ENCODE measurements at places on chromosomes 4 and X. TPM values are rescaled to one million over a fixed set of nuclear protein-coding genes. Genes with fewer than 3 reads are reported as not detected.

Gene AKAP14
- not detected for total RNA-seq

DNA sequence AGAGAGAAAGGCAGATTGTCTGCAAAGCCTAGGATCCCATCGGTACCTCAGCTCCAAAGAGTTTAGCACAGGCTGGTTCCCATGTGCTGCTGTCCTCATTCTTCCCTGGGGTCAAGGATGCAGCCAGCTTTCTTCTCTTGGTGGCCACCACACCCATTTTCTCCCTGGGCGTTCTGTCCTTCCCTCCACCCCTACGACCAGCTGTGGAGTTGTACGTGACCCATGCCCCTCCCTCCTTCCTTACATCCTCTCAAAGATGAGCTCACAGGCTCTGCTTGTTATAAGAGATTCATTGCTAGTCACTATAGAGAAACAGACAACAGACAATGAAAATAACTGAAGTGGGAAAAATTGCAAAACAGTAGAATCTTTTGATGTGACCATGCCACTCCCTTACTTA lies 74.0 kb upstream of the KLF3 start:
- no peak for DNase-seq

Gene SPANXA2
- not detected for total RNA-seq

GRCh38 chr4:111650674-111651086 lies 494.6 kb upstream of the FAM241A start:
- no peak for DNase-seq

Gene PABPC4L
- total RNA-seq: 1.5 TPM

DNA sequence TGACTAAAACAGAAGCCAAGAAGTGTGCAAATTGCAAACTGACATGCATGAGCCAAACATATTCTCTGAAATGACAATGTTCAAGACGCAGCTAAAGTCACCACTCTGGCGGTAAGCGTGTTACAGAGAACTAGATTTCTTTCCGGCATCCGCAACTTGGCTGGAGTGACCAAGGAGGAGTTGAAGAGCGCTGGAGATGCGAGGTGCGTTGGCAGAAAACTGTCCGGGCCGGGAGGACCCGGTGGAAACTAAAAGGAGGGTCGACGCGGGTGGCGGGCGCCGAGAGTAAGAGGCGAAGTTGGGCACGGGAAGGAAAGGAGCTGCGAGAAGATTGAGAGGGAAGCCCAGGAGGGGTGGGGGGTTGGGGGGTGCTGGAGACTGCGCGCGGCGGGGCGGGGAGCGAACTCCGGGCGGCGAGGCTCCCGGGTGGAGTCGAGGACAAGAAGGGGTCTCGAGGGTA lies 807 bp downstream of the SEL1L3 start:
- no peak for DNase-seq

DNA sequence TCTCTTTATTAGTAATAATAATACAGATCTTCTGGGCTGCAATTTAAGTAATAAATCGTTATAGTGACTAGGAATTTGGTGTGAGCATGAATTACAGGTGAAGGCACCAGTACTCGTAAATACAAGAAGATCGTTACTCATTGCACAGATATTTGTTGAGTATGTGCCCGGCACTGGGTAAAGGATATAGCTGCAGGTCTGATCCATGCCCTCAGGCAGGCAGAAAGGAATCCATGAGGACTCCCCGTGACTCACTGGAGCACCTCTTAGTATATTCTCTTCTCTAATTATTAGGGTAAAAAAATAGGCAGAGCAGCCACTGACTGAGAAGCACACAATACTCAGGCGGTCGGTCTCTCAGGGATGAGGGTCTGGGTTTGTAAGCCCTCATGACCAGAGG lies 868.3 kb downstream of the RAB28 start:
- DNase-seq: no peak

DNA sequence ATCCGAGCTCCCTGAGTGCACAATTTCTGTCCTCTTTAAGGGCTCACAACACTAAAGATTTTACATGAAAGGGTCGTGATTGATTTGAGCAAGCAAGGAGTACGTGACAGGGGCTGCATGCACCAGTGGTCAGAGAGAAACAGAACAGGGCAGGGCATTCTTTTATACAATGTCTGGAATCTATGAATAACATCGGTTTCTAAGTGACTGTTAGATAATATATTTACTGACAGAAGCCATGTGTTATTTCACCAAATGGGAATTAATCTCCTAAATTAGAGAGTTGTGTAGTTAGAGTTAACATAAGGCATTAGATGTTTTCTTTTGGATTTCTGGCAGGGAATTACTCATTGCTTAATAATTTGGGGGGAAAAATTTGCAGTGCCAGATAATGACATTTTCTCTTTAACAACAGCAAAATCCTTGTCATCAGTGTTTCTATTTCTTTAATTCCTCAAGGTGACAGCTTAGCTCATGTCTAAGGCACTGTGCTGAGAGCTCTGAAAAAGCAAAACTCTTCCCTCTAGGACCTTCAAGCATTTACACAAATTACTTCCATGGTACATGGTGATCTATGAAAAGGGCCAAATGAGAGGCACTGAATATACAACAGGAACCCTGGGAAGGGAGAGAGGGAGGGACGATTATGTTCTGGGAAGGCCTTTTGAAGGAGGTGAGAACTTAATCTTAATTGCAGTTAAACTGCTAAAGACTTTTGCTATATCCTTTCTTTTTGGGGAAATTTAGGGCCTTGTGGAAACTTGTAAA lies 145.0 kb downstream of the RTL3 start:
- no peak for DNase-seq

DNA sequence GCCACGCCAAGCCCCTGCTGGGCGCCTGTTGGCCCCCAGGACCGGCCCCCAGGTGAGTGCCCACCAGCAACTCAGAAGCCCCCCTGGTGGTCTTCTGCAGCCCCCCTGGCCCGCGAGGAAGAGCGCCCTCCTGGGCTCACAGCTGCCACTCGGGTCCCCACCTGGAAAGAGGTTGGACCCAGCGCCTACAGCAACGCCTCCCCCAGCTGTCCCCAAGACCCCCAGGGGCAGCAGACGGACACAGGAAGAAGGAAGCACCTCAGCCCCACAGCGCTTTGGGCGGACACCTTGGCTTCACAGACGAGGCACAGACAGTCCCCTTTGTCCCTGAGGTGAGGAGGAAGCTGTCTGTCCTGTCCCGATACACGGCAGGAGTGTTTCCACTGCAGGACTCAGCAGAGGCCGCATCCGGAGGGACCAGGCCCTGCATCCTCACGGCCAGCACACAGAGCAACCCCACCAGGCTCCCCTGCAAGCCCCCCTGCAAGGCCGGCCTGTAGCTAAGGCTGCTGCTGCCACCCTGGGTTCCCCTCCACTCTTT lies 115.6 kb upstream of the NKX1-1 start:
- no peak for DNase-seq

Gene PDS5A
- total RNA-seq: 61.8 TPM

DNA sequence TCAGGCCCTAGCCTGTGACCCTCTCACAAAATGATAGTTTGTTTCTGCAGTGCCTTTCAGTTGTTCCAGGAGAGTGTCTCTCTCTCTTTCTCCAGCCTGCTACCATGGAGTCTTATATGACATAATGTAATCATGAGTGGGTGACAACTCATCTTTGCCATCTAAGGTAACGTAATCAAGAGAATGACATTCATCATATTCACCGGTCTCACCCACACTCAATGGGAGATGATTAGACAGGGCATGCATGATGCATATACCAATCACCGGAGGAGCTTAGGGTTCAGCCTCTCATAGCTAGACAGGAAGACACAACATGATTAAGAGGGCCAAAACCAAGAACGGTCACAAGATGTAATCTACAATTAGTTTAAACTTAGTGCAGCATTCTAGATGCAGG lies 97.1 kb upstream of the FAM9B start:
- no peak for DNase-seq

GRCh38 chrX:34917146-34917545 lies 25.4 kb upstream of the FAM47B start:
- no peak for DNase-seq

- DNase-seq: no peak
Observed at GRCh38 chr4:136742333-136742732, 790.0 kb downstream of the PCDH18 start.

Gene GUCY1A1
- 6.7 TPM for total RNA-seq

DNA sequence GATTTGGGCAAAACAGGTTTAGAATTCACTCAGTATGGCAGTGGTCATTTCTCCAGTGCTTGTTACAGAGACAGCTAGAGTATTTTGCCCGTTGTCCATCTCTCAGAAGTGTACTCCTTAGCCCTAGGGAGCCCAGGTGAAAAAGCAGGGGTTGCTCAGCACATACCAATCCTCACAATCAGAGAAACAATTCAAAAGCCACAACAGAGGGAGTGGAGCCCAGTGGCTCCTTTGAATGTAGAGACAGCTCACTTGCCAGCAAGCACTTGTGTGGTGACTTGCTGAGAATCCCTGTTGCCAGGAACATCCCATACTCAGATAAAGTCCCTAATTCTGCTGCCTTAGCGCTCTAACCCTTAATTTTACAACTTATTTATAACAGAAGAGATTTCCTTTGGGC lies 1488.3 kb downstream of the RPA4 start:
- DNase-seq: no peak

Gene SUPT20HL2
- total RNA-seq: not detected

GRCh38 chr4:16661813-16662212 lies 236.6 kb downstream of the LDB2 start:
- no peak for DNase-seq

DNA sequence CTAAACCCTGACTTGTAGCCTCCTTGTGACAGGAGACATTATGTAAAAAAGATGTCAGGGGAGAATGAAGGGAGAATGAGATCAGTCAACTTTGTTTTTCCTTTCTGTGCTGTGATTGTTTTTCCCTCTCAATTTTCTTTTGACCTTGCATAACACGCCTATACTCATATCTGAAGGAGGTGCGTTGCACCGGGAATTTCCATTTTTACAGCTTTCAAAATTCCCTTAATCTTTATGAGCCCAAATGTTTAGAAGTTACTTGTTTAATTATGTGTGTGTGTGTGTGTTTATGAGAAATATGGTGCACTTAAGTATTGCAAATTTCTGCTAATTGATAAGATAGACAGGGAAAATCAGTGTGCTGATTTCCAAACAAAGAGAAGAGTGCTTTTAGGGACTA lies 21.6 kb downstream of the SYNPO2 start:
- DNase-seq: no peak

DNA sequence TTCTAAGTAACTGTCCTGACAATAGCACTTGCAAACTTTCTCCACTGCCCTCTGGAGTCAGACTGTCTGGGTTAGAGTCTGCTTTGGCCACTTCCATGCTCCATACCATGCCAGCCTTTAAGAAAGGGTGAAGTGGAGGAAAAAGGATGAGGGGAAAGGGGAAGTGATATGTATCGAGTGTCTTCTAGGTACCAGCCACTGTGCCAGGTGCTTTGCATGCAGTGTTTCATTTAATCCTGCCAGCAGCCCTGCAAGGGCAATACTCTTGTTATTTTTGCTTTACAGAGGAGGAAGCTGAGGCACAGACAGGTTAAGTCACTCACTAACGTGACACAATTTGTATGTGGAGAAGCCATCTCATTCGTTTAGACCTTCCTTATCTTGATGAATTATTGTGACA lies 55.6 kb downstream of the RTL9 start:
- no peak for DNase-seq

Gene IDUA
- total RNA-seq: 26.9 TPM

- DNase-seq: no peak
Observed at GRCh38 chrX:21376636-21377035, 2.4 kb downstream of the CNKSR2 start.

Gene GYG2
- total RNA-seq: 26.7 TPM

GRCh38 chr4:134308910-134309309 lies 107.3 kb upstream of the PABPC4L start:
- no peak for DNase-seq

Gene CXorf49
- not detected for total RNA-seq

Gene BTK
- 6.0 TPM for total RNA-seq

GRCh38 chr4:86586160-86586572 lies 7.9 kb upstream of the PTPN13 start:
- DNase-seq: no peak

Gene PNCK
- 0.63 TPM for total RNA-seq

DNA sequence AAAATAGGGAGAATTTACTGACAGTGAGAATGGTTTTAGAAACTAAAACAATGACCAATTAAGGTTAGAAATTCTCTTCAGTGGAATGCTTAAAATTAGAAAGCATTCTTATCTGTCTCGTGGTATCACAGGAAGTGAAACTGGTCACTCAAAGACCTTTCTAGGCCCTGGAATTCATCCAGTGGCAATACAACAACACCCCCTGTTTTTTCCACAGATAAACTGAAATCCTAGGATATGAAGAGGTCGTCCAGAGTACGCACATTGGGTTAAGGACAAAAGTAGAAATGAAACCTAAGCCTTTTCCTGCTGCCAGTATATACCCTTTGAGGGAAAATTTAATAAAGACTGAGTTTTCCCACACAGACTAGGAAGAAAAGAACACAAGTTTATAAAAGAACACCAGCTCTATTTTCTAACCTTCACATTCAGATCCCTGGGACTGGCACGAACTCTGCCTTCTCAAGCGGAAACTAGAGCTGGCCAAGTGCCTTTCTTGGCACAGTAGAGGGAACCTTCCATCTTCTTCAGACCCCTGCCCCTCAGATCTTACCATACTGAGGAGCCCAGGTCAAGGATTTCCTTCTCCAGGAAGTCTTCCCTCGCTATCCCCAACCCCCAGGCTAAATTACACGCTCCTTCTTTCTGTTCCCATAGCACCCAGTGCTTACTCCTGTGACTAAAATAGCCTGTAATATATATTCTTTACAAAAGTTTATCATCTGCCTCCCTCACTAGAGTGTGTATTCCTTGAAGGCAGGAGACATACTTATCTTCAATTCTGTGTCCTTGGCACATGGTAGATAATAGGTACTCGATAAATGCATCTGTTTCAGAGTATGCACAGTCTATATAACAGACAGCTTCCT lies 16.9 kb downstream of the LHFPL1 start:
- no peak for DNase-seq

- no peak for DNase-seq
Observed at GRCh38 chr4:1472148-1472797, 66.0 kb upstream of the NKX1-1 start.

DNA sequence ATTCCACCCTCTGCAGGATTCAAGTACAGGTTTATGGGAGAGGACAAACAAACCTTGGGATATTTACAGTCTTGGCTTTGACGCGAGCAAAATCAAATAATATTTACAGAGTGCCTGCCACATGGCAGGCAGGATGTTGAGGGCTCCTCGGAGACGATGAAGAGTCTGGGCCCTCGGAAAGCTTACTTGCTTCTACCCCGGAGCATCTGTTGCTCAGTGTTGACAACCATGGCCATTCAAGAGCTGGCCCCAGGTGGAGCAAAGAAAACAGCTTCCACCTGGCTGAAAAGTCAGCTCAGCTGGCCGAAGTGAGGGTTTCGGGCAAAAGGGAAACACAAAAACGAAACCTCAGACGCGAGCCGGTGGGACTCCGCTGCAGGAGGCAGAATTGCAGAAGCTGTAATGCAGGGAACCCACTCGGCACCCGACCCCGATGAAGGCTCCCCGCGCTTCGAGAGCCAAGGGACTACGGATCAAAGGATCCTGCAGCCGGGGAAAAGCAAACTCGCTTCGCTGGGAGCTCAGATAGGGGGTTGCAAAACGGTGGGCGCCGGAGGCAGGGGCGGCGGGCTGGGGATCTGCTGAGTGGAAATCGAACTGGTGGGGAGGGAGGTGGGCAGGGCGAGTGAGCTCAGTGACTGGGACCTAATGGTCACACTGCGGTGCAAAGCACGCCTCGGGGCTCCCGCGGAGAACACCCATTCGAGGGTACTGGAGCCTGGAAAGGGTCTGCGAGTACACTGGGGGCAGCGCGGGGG lies 805 bp downstream of the ATP8A1 start:
- DNase-seq: no peak
